GM23248 (cell line): ENCODE measurements at places on chromosomes 13 and 19. TPM values are rescaled to one million over a fixed set of nuclear protein-coding genes. Genes with fewer than 3 reads are reported as not detected.

The PDE4C gene
- total RNA-seq = under 0.01 and 0.22 TPM in 2 replicates

The SPACA4 gene
- not detected in 2 replicates for total RNA-seq

- no peak for DNase-seq
Measured at GRCh38 chr13:114021464-114022308, 47.8 kb upstream of the C13orf46 start.

DNA sequence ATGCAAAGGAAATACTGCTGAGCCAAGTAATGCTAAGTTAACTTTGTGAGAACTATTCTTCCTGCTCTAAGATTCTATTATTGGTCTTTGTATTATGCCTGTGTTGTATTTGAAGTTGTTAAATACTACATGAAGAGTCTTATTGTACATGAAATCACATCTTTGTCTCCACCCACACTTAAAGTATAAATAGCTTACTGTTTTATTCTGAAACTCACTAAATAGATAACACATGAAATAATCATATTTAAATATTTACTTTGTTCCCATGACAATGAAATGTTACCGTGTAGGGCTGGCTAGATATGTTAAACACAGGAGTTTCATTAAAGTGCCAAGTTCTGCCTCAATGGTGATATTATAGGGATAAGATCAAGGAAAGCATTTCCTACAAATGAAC lies 562.1 kb upstream of the ATXN8OS start:
- DNase-seq = no peak

DNA sequence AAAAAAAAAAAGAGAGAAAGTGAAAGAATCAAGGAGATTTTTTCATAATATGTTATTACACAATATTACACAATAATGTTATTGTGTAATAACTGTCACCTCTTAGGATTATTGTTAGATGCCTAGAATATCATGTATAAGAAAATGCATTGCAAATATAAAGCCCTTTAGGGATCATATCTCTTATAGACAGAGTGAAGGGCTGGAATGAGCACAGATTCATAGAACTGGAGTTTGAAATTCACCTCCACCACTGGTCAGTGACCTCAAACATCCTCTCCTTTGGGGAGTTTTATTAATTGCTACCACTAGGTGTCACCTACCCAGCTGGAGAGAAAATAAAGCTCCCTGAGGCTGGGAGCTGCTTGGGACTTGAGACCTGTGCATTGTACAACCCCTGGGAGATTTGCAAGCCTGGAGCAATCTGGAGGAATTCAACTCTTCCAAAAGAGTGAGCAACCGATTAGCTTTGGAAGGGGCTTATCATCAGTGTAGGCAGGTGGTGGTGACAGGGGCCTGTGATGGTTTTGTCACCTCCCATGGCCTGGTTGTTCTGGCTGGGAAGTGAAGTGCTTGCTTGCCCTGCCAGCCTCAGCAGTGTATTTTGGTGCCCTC lies 30.3 kb upstream of the FRY start:
- DNase-seq = peak; percentile 71

DNA sequence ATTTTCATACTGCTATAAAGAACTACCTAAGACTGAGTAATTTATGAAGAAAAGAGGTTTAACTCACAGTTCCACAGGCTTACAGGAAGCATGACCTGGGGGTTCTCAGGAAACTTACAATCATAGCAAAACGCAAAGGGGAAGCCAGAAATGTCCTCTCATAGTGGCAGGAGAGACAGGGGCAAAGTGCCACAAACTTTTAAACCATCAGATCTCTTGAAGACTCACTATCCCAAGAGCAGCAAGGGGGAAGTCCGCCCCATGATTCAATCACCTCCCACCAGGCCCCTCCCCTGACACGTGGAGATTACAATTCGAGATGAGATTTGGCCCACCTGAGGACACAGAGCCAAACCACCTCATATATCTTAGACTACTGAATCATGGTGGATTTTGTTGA lies 198.7 kb downstream of the KCTD12 start:
- no peak for DNase-seq
